ENCODE measurements at places on chromosomes 5 and 9. TPM values are rescaled to one million over a fixed set of nuclear protein-coding genes. Genes with fewer than 3 reads are reported as not detected.

Gene TLX3
- not detected for polyA plus RNA-seq

Gene FOXD4L6
- 0.23 TPM for polyA plus RNA-seq

Gene TMEM141
- polyA plus RNA-seq = 55.6 TPM

Gene BAAT
- 1.2 TPM for polyA plus RNA-seq

Gene TMEM174
- polyA plus RNA-seq = not detected

Gene SLU7
- 53.6 TPM for polyA plus RNA-seq

Gene ZNF608
- polyA plus RNA-seq = 98.9 TPM

Gene PCA3
- polyA plus RNA-seq = 0.42 TPM

- DNase-seq = no peak
Measured at GRCh38 chr5:78953092-78953800, 31.9 kb downstream of the ARSB start.

GRCh38 chr9:133263557-133263956 lies 11.4 kb downstream of the ABO start:
- no peak for DNase-seq

- no peak for DNase-seq
Measured at GRCh38 chr9:138075961-138076649, 198.5 kb downstream of the CACNA1B start.

- no peak for DNase-seq
Measured at GRCh38 chr9:137427454-137428310, 4.5 kb downstream of the NOXA1 start.

DNA sequence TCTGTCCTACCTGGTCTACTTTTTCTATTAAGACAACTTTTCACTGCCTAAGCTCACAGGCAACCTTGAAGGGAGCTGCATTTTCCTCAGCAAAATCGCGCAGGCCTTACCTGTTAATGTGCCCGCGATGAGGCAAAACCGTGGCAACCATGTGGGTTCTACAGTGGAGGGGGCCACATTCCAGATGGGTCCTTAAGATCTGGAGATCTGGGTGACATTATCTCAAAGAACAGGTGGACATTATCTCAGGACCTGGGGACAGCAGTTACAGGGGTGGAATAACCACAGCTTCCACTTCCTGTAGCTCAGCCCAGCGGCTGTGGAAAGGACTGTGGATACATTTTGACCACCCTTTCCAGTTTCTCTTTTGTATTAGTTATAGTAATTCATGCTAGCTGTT lies 112.8 kb upstream of the PTCH1 start:
- no peak for DNase-seq

- no peak for DNase-seq
Measured at GRCh38 chr9:109447329-109448076, 50.6 kb downstream of the PTPN3 start.

DNA sequence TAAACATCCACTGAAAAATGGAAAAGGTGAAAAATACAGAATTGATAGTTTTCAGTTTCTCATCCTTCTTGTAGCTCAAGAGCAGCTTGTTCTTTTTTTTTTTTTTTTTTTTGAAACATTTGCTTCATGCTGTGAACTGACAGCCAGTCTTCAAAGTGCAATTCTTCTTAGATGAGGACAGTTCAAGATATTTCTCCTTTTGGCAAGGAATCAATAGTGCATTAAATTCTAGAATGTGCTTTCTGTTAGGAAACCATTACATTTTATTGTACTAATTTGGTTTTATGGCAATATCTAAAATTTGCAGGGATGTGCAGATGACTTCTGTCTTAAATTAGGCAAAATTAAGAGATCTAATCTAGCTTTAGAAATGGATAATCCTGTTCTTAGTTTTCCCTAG lies 969.3 kb upstream of the ACO1 start:
- no peak for DNase-seq

DNA sequence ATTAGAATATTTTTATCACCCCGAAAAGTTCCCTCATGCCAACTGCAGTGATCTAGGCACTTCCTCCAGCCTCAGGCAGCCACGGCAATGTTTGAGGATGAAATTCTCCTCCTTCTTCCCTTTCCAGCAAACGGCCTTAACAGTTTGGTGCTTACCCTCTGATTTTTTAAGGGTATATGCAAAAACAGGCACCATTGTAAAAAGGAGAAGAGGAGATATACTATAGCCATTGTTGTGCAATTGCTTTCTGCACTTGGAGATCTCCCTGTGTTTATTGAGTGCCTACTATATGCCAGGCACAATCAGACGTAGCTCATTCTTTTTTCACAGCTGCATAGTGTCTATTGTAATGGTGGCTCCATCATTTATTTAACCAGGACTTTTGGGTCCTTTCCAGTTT lies 29.4 kb downstream of the GSN start:
- DNase-seq = no peak

DNA sequence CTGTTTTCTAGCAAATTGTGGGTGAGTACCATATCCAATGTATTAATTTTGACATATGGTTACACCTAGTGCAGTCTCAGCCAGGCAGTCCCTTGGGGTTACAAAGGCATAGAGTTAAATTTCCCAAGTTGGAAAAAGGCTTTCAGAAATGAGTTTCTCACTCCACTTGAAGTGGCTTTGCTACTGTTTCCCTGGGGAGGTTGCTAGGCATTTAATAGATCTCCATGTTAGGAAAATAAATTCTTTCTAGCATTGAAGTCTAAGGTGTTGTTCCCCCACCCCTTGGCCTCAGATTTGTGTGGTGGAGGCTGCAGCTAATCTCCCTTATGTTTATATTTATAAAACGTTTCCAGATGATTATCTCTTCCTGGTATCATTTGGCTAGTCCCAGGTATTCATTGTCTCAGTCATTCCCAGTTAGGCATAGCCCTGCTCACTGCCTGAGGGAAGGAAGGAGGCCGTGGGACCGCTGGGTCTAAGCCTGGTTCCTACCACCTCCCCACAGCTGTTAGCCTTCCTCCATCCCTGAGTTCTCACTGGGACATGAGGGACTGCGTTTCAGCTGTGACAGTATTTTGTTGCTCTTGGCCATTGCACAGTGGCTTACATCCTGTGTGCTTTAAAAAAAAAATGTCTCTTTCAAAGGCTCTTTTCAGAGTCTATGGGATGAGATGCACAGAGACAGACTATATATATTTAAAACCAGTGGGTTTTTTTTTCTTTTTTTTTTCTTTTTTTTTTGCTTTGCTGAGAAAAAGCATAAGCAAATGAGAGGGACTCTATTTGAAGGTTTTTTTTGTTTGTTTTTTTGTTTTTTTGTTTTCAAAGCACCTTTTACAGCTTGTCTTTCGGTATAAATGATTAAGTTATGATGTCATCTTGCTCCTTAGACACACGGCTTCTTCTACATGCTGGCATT lies 121.5 kb downstream of the MAST4 start:
- DNase-seq = no peak

DNA sequence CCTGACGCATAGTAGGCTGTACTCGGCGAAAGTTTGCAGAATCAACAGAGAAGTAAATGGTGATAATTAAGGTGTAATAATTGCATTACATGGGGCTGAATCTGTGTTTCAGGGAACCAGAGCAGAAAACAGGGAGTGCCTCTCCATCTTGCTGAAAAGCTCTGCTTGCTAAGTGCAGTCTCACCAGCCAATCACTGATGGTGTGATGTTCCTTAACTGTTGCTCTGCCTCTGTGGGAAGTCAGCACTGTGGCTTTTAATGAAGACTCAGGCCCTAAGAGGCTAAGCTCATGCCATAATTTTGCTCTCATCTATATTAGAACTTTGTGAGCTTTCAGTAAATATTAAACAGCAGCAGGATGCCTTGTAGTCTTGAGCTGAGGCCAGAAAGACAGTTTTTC lies 4.5 kb downstream of the PHF24 start:
- no peak for DNase-seq

- DNase-seq = no peak
Measured at GRCh38 chr5:95590880-95591279, 29.0 kb upstream of the GPR150 start.

GRCh38 chr9:77841739-77842386 lies 189.7 kb downstream of the GNAQ start:
- DNase-seq = no peak

- DNase-seq = no peak
Measured at GRCh38 chr5:87190687-87191086, 77.0 kb upstream of the RASA1 start.

DNA sequence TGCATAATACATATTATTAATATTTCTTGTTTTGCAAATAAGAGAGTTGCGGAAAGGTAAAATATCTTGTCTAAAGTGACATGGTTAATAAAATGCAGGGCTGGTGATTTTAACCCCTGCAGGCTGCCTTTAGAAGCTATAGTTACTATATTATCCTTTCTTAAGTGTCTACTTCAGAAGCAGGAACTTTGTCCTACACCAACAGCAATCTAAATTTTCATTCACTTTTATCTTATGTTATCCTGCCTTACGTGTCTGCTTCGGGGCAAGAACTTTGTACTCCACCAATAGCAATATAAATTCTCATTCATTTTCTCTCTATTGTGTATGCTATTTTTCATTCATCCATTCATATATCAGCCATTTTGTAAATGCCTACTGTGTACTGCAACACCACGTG lies 719.5 kb downstream of the TLR4 start:
- no peak for DNase-seq
